ENCODE measurements at places on chromosomes 6 and 20.

DNA sequence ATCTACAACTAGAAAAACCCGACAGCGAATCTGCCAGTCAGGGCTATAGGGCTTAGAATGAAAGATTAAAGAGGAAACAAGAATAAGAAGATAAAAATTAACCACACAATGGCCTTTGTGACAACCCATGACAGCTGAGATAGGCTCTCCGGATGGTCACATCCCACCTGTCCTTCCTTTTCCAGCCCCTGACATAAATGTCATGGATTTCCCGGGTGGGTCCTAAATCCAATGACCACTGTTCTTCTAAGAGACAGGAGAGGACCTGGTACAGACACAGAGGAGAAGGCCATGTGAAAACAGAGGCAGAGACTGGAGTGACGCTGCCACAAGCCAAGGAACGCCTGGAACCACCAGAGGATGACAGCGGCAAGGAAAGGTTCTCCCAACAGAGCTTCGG lies 41.8 kb downstream of the ATXN1 start:
- no peak for DNase-seq

GRCh38 chr20:63976980-63977738 lies 2.3 kb downstream of the SAMD10 start:
- DNase-seq = no peak

GRCh38 chr6:40671001-40671693 lies 84.0 kb upstream of the LRFN2 start:
- DNase-seq = no peak

DNA sequence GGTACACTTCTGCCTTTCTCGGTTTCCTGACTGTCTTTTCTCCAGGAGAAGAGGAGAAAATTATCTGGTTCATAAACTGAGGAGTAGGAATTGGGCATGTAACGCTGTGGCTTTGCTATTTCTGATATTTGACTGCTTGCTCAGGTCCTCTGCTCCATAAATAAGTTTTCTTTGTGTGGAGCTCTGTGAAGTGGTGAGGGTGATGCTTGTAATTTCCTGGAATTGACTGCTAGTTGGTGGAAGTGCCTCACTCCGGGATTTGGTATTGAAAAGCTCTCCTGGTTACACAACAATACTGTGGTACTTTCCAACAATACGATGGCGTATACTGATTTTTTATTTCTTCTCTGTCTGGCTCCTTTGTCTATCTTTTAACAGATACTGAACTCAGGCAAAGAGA lies 25.1 kb upstream of the LAMA2 start:
- no peak for DNase-seq

GRCh38 chr20:33099843-33100538 lies 20.5 kb downstream of the BPIFB4 start:
- DNase-seq = no peak

- no peak for DNase-seq
Measured at GRCh38 chr6:4901386-4902061, 102.3 kb downstream of the RPP40 start.

- no peak for DNase-seq
Measured at GRCh38 chr6:20790032-20790791, 256.0 kb downstream of the CDKAL1 start.

GRCh38 chr6:63560801-63561287 lies 11.4 kb upstream of the LOC128125822 start:
- DNase-seq = no peak

DNA sequence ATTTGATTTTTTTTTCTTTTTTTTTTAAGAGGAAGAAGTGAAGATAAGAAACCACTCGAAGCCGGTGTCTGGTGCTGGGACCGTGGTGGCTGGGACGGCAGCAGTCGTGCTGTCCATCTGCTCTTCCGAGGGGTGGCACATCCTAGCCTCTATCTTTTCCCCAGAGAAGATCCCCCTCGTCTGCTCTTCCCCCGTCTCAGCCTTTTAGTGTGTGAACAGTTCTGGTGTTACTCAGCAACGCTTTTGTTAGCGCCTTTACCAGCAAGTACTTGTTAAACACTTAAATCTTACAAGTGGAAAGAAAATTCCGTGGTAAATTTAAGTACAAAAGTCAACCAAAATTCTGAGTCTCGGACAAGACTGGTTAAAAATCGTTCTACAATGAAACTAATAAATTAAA lies 90.1 kb downstream of the RSPH3 start:
- no peak for DNase-seq

DNA sequence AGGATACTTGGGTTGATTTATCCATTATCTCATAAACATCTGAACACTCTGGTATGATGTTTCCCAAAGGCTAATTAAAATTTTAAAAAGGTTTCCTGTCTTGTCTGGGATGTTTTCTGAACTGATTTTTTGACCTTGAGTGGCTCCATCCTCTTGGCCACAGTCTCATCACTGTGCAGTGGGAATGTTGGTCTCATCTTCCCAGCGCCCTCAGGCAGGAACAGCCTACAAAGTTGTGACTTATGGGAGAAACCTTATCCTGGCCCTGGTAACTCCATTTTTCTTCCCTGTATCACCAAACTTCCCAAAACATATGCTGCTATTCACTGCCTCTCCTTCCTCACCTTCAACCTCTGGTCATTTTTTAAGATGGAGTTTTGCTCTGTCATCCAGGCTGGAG lies 6.8 kb upstream of the BPIFA3 start:
- no peak for DNase-seq

DNA sequence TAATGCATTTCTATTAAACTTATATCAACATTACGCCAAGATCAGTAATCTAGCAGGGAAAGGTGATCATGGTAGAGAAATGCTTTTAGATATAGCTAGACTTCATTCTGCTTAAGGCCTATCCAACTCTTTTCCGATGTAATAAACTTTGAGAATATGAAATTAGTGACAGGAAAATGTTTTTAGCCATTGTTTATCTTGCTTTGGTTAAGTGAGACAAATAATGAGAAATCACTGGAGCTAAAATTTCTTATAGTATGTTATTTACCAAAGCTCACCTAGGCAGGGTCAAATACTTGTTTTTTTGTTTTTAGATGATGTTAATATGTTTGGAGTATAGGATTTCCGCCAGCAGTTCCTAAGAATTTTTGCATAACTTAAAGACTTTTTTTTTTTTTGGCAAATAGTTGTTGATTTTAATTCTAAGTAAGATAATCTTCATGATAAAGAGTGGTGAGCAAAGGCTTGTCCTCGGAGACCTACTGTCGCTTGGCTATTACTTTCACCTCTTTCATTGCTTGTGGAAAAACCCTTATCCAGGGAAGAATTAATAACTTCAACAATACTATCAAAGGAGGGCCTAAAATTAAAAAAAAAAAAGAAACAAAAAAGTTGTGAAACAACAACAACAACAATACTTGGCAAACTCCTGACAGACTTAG lies 98.3 kb downstream of the SOX4 start:
- no peak for DNase-seq

DNA sequence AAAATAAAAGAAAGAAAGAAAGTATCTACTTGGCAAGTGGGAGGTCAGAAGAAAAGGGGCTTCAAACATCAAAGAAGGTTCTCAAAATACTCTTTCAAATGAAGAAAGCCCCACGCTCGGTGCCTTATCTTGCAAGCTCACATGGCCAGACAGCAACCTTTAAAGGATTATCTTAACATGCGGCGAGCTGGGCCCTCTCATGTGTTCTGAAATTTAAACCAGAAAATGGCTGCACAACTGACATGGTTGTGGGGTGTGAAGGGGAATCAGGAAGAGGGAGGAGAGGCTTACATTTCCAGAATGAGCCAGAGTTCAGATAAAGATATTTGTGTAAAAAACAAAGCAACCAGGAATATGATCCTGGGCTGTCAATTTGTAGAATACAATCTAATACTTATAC lies 363.1 kb downstream of the PRKN start:
- no peak for DNase-seq

- DNase-seq = no peak
Measured at GRCh38 chr6:119541132-119541905, 191.8 kb upstream of the MAN1A1 start.

DNA sequence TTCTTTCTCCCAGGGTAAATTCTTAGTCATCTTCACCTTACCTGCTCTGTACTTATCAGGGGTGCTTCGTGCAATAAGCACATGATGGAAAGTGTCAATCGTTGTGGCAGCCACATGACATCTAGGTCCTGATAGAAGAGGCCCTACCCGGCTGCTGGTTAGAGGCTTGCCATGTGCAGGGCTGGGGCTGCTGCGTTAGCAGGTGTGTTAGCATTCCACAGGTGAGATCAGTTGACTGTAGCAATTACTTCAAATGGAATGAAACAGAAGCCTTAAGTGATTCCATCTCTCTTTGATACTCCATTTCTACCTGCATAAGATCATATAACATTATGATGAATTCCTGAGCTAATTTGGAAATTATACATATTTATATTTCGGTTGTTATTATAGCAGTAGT lies 127.0 kb downstream of the UST start:
- no peak for DNase-seq

- DNase-seq = no peak
Measured at GRCh38 chr20:63659370-63659769, 1.3 kb downstream of the RTEL1 start.

DNA sequence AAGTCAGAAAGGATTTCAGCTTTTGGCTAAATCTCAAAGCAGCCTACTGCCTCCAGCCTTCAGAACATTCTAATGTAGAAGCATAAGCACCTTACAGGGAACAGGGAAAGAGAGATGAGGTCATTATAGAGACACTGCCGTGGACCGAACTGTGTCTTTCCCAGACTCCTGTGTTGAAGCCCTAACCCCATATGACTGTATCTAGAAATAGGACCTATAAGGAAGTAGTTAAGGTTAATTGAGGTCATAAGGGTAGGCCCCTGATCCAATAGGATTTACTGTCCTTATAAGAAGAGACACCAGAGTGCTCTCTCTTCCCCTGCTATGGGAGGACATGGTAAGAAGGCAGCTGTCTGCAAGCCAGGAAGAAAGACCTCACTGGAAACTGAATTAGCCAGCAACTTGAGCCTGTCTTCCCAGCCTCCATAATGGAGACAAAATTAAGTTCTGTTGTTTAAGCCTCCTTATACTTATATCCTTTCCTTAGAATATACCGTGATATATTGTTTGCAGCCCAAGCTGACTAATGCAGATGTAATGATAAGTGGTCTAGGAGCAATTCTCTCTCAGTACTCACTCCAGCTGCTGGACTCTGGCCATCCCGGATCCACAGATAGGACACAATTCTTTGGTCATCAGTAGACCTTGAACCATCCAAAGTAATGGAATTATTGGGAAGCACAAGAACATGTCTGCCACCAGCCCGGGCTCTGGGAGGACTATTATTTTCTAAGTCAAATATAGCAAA lies 71.4 kb downstream of the ALDH5A1 start:
- no peak for DNase-seq

- DNase-seq = no peak
Measured at GRCh38 chr20:51752343-51752951, 15.7 kb downstream of the ATP9A start.

DNA sequence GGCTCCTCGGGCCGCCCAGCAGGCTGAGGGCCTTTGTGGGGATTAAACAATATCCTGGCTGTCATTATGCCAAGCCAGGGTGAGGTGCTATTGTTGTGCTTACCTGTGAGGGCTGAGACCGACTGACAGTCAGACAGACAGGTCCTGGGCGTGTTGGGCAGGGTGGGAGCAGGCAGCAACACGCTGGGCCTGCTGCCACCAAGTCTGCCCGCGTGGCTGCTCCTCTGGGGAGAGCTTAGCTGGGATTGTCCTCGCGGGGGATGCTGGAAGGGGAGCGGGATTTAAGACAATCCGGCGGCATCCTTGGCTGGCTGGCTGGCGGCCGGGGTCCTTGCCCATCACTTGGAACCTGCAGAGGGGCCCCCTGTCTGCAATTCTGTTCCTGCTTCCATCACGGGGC lies 20.0 kb downstream of the ITPR3 start:
- no peak for DNase-seq

- no peak for DNase-seq
Measured at GRCh38 chr20:58923117-58923712, 57.8 kb upstream of the NELFCD start.

DNA sequence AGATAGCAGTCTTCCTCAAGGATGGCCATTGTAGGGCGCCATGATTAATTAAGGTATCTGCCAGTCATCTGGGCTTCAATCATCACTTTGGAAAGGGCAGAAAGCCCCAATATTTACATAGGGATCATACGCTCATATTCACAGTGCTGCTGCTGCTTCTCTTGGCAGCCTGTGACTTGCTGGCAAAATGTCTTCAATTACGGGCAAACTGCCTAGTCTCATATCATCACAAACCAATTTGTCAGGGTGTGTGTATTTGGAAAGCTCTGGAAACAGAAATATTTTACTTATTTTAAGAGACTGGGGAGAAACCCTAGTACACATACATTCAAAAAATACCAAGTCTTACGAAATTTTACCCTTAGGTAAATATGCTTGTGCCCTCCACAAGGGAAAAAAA lies 77.6 kb downstream of the SAMD5 start:
- no peak for DNase-seq

GRCh38 chr6:34462551-34462971 lies 3.3 kb upstream of the PACSIN1 start:
- no peak for DNase-seq

GRCh38 chr20:38336726-38337125 lies 9.6 kb upstream of the LBP start:
- no peak for DNase-seq

DNA sequence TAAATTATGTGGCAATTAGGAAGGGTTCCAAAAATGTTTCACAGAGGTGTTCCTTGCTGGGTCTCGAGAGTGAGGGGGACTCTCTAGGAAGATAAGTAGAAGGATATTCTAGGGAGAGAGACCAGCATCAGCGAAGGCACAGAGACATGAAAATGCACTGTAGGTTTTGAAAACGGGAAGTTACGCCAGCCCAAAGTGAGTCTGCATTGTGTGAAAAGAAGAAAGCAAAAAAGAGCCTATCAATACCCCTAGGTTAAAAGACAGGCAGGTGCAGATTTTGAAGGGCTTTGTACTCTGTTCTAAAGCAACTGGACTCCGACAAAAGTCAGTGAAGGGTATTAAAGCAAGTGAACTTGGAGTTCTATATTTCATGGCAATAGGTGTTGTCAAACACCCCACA lies 25.7 kb upstream of the MRAP2 start:
- DNase-seq = no peak

- no peak for DNase-seq
Measured at GRCh38 chr6:128642132-128642531, 121.7 kb upstream of the PTPRK start.

DNA sequence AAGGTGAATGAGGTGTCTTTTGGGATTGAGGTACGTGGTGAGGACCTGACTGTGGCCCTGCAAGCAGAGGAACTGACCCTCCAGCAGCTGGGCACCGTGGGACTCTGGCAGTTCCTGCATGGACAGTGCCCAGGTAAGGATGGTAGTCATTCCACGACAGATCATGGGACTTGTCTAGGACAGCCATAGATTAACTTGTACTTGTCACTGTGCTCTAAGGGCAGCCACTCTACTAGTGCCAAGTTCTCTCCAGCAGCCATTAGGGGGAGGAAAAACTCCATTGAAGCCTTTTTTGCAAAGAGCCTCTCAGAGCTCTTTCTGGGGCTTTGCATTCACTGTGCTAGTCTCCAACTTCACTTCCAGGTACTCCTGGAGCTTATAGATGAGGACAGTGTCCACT lies 20.4 kb downstream of the TAF11 start:
- no peak for DNase-seq

- no peak for DNase-seq
Measured at GRCh38 chr20:57135875-57136274, 130.6 kb downstream of the BMP7 start.

GRCh38 chr6:4291453-4292403 lies 156.4 kb upstream of the ECI2 start:
- DNase-seq = no peak
